ENCODE measurements at places on chromosomes 6 and 20.

- DNase-seq, result no peak
These were observed 218.5 kb upstream of the KCNQ5 start for GRCh38 chr6:72403413-72403812.

- no peak for DNase-seq
These were observed 174.9 kb downstream of the CD109 start for GRCh38 chr6:73870907-73871306.

- DNase-seq, result no peak
These were observed 80.4 kb upstream of the CD93 start for GRCh38 chr20:23166563-23166962.

DNA sequence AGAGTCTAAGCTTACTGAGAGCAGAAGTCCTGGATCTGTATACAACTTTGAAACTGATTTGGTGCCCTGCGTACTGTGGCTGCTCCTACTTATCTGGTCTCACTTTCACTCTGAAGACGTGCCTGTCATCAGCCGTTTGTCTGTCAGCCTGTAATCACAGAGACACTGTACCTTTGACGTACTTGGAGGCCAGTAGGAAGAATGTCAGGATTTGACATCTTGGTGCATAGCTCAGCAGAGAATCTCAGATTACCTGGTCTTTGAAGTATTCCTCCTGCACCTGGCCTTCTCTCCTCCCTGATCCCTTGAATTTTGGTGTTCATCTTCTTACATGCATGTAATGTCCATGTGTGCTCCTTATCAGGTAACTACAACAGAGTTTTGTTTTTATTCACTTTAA, 37.7 kb downstream of the DSE start:
- no peak for DNase-seq

DNA sequence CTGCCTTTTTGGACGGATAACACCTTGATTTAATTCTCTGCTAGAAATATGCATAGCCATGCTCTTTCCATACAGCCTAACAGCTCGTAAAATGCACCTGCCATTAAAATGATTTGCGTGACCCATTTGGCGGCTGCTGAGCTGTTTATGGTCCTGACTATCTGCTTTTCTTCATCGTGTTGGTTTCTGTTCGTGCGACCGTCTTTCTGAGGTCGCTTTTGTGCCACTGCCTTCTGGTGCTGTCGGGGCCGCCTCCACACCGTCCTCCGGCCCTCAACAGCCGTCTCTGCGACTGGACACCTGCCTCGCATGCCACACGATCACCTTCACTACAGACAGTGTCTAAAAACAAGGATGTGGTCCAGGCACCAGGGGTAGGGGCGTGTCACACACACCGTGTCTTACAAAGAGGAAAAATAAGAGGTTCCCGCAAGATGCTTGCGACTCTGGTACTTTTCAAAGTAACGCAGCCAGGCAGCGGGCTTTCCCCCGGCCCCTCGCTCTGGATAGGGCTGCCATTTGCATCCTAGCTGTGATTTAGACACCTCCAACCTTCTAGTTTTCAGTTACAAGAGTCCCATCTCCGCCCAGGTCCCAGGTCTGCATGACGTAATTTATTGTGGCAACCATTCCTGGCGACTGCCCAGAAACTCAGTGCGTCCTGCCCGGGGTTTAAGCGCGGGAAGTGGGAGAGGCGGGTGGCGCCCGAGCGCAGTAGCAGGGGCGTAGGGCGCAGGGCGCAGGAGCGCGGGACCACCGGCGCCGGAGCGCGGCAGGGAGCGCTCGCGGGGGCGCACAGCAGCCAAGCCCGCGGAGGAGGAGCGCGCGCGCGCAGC, at the start of gene STMND1:
STMND1 (plus strand) TSS at position 629 of the 836 bp plus-strand sequence. CDS start 208 bp downstream, outside the sequence.
- no peak for DNase-seq

- no peak for DNase-seq
These were observed 1108.1 kb downstream of the GRIK2 start for GRCh38 chr6:102501615-102502014.

DNA sequence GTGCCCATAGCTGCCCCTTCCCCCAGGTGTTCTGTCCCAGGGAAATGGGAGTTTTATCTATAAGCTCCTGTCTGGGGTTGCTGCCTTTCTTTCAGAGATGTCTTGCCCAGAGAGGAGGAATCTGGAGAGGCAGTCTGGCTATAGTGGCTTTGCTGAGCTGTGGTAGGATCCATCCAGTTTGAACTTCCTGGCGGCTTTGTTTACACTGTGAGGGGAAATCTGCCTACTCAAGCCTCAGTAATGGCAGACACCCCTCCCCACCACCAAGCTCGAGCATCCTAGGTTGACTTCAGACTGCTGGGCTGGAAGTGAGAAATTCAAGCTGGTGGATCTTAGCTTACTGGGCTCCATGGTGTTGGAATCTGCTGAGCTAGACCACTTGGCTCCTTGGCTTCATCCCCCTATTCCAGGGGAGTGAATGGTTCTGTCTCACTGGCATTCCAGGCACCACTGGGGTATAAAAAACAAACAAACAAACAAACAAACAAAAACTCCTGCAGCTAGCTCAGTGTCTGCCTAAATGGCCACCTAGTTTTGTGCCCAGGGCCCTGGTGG, 24.0 kb downstream of the TNFAIP3 start:
- DNase-seq, result no peak
